ENCODE measurements at places on chromosomes 1 and 21.

DNA sequence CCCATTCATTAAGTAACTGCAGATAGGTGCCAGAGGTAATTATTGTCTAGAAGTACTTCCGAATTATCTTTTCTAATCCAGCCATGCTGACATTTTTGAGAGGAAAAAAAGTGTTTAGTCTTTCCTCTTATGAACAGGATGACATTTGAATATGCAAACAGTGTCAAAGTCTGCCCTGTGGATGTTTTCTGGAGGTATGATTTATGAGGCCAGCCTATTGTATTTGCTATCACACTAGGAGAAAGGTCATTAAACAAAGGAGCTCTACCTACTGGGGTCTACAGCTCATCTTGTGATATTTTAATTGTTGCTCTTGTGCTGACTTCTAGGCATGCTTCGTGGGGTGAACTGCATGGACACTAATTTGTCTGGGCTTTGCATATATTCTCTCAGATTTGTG, 559.7 kb upstream of the CAMK1G start:
- DNase-seq: no peak

- DNase-seq: no peak
Observed at GRCh38 chr1:97540346-97540888, 380.4 kb downstream of the DPYD start.

DNA sequence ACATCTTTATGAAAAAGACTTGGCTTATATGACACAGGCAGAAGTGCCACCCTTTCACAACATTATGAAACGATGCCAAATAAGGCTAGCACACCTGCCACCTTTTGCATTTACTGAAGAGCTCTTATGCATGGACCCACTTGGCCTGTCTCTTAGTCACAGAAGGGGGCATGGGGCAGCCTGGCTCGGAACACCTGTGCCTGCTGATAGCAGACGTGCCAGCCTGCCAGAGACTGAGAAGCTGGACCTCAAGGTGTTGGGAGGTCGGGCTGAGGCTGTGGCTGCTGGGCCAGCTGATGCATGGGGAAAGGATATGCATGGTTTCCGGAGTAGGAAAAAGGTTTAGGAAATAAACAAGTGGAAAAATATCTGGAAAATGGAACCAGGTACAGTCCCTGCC, 21.5 kb downstream of the RCAN1 start:
- no peak for DNase-seq

DNA sequence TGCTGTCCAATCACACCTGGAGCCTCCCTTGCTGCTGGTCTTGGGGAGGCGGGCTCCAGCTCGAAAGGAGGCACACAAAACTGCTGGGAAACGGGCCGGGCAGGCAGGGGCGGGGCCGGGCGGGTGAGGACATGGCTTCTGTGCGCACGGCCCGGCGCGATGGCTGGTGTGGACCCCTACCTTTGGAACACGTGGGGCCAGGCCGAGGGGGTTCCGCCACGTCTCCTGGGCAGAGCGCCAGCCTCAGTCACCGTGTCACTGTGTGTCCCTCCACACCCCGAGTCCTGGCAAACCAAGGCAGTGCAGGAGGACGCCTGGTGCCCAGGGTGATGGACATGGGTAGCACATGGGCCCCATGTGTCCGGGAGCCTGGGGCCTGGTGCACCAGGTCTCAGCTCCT, 42.0 kb upstream of the ADARB1 start:
- DNase-seq: no peak

- no peak for DNase-seq
Observed at GRCh38 chr21:36860736-36861594, 105.5 kb downstream of the HLCS start.

- DNase-seq: no peak
Observed at GRCh38 chr1:9062846-9063245, 6.6 kb downstream of the SLC2A5 start.

GRCh38 chr1:201125019-201125418, 2.0 kb downstream of the ASCL5 start:
- DNase-seq: no peak
